A172 (cell line): ENCODE measurements at places on chromosomes 3 and 15. TPM values are rescaled to one million over a fixed set of nuclear protein-coding genes. Genes with fewer than 3 reads are reported as not detected.

Gene GOLGA6L9
- 1.6 and 2.1 TPM in 2 replicates for total RNA-seq

DNA sequence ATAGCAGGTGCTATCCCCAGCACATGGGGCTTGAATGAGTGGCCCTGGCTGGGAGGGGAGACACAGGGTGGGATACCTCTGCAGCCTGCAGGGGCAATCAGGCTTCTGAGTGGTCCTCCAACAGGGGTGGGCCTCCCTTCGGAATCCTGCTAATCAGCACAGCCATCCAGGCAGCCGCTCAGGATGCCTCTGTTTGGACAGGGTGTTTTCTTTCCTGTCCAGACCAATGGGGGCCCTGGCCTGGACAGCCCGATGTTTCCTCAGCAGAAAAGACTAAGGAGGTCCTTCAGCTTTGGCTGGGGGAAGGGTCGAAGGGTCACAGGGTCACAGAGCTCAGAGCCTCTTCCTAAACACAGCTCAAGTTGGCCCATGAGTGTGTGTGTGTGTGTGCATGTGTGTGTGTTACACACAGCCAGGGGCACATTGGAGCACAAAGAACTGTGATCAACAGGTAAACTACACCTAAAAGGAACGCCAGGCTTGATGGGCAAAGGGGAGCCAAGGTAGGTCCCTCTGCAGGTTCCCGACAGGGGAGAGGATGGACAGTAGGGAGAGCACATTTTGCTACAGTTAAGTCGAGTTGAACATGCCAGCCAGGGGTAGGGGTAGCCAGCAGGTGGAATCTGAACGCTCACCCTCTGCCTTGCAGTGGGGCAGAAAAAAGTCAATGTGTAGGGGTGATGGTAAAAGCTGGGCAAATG, 1.1 kb upstream of the HAPLN3 start:
- no peak for DNase-seq

DNA sequence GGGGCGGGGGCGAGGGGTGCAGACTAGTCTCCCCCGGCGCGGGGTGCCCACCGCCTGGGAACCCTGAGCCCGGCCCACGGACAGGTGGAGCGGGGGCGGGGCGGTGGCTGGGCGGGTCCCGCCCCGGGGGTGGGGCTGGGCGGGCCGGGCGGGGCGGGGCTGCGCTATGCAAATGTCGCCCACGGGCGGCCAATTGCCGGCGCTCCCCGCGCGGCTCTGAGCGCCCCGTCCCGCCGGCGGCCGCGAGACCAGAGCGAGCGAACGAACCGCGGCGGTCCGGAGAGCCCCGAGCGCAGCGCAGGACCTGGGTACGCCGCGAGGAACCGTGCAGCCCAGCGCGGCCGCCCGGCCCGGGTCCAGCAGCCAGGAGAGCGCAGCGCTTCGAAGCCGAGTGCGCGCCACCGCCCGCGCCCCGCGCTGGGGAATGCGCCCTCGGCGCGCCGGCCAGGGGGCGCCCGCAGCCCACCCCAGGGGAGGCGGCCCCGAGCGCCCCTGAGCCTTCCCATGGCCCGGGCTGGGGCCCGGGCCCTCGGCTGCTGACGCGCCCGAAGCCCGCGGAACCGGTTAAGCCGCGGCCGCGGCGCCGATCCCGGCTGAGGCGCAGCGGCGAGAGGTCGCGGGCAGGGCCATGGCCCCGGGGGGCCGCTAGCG, at the start of gene SEMA3F:
Gene SEMA3F, plus strand, starts transcription at position 485 of the 651 bp plus-strand sequence. CDS start 4,299 bp downstream, outside the sequence.
- DNase-seq = no peak

Gene CD200R1
- 1.2 TPM in 1 of 2 replicates, not detected in the other for total RNA-seq

DNA sequence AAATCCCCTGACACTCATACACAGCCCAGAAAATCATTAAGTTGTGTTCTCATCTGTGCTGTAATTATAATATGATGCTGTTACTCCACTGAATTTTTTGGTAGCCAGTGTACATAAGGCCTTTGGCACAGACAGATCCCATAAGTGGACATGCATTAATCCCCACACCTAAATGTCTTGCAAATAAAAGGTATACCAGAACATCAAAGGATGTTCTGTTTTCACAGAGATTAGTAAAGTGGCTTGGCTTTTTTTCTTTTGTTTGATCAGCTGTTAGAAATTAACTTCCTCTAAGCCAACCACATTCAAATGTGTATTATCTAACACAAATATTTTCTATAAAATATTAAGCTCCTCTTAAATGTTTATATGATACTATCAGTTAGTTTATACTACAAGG, 2.7 kb downstream of the SST start:
- no peak for DNase-seq

Gene METTL6
- 40.8 and 48.8 TPM in 2 replicates for total RNA-seq

DNA sequence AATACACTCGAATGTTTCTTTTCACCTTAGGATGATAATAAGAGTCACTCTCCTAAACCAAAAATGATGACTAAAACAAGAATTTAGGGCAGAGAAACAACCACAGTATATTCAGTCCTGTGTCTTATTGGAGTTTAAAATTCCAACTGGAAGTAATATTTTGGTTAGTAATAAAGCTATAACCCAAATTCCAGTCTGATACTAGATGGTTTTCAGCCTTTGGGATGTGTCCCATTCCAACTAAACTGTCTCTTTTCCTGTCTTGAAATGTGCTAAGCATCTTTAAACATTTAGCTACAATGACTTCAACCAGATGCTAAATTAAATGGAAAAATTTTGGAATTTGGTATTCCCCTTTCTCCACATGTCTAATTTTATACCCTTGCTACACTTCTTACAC, 510.0 kb downstream of the ROBO1 start:
- no peak for DNase-seq

Gene GRAMD2A
- 3.2 TPM in 1 of 2 replicates, not detected in the other for total RNA-seq

Gene FAM43A
- total RNA-seq = 8.2 and 10.4 TPM in 2 replicates

GRCh38 chr3:153621953-153622352, 459.9 kb downstream of the RAP2B start:
- no peak for DNase-seq

DNA sequence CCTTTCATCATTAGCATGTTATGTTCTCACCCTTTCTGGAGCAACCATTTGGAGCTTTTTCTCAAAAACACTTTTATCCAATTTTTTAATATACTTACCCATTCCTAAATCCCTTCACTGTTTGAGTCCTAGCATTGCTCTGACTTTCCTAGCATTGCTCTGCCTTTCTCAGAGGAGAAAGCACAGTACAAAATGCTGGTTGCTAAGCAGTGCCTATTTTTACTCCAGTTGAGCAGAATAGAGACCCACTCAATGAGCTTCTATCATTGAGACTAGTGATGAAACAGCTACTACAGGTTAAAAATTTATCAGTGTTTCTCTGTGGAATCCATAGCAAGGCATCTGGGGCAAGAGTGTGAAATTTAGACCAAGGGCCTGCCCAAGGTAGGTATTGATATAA, 21.8 kb upstream of the IL1RAP start:
- DNase-seq = no peak

DNA sequence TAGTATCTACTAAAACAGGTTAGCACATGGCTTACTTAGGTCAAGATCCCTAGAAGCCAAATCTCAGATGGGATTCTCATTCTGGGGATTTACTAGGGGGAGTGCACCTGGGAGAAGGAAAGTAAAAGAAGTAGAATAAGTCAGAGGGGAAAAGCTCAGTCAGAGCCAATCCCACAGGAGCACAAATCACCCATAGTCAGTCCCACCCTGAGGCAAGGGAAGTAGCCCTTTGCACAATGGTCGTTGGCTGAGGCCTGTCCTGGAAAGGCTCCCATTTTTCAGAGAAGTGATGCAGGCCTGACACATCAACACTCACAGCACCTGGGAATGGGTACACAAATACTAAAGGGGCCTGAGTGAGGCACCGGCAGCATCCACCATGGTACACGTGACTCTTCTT, 39.8 kb downstream of the SST start:
- no peak for DNase-seq

GRCh38 chr3:113496924-113497323, 18.0 kb downstream of the SPICE1 start:
- DNase-seq = no peak

Gene SLCO2A1
- 0.24 TPM in 1 of 2 replicates, not detected in the other for total RNA-seq

Gene NR2E3
- not detected in 2 replicates for total RNA-seq
